Stomach (tissue), 19 donors: ENCODE measurements at places on chromosomes 16 and 17.

DNA sequence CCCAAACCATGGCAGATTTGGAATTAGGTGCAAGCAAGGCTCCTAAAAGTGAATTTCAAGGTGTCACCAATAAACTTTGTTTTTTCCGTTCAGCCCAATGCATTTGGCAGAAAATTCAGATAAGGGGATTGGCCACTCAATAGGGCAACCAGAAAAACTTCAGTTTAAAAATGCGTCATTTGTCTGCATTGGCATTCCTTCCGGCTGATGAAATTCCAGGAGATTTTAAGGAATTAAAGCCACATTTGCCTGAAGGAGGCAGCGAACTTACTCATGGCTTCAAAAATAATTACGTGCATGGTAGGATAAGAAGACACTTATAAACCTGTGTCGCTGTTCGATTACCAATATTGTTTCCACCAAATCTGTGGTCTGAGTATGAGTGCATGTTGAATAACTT, 151.9 kb downstream of the SALL1 start:
- DNase-seq = no peak

DNA sequence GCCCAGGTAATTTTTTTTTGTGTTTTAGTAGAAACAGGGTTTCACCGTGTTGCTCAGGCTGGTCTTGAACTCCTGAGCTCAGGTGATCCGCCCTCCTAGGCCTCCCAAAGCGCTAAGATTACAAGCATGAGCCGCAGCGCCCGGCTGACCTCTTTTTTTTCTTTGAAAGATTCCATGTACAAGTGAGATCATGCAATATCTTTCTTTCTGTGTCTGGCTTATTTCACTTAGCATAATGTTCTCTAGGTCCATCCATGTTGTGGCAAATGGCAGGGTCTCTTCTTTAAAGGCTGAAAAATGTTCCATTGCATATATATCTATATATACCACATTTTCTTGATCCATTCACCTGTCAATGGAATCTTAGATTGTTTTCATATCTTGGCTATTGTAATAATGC, 255.0 kb upstream of the MYOCD start:
- no peak for DNase-seq

DNA sequence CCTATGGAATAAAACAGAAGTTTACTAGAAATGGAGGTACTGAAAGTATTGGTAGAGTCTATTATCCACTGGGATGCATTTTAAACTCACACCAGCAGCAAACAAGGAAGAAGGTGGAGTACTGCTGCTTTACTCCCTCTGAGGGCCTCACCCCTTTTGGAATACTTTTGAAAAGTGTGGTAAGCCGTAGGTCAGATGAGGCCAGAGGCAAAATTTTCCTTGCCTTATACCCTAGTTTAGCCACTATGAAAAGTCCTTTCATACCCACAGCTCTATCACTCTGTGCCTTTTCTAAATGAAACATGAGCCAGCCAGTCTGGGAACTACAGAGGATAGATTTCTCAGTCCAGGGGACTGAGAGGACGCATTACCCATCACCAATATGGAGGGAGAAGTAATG, 14.0 kb downstream of the GDE1 start:
- peak; percentile 30 for DNase-seq

GRCh38 chr17:78523934-78524655, 53.1 kb downstream of the DNAH17 start:
- DNase-seq = no peak

- no peak for DNase-seq
Measured at GRCh38 chr16:14386115-14386514, 243.9 kb downstream of the PARN start.

DNA sequence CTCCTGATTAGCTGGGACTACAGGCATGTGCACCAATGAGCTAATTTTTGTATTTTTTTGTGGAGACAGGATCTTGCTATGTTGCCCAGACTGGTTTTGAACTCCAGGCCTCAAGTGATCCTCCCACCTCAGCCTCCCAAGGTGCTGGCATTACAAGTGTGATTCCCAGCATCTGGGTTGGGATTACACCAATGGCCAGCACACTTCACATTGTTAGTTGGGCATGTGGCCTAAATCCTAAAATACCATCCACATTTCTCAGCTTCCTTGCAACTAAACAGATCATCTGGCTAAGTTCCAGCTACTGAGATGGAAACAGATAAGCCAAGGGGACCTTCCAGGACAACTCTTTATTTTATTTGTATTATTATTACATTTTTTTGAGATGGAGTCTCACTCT, 9.9 kb downstream of the RABEP2 start:
- DNase-seq = no peak

DNA sequence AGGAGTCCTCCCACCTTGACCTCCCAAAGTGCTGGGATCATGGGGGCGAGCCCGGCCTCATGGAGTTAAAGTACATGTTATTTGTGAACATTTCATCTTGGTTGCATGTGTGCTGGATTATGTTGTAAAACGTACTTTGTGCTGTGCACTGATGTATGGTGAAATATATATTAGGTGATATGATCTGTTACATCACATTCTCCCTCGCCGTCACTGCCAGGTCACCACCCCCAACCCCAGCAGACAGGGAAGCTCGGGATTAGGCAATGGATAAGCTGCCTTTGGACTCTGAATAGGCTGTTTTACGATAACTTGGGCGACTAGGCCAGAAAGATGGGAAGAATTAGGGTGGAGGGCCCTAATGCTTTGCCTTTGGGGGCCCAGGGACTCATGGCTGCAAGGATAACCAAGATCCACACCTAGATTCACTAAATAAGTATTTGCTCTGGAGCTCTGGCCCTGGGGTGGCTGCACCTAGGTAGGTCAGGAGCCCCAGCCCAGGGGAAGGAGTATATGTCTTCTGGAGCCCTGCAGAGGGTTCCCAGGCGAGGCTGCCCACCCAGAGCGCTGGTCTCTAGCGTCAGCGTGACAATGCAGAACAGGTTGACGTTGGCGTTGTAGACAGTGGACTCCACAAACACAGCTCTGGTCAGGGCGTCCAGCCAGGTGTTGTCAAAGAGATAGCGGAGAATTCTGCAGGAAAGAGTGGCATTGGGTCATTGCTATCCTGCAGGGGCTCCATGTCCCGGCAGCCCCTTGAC, 27.1 kb upstream of the GCSH start:
- DNase-seq = no peak
